ENCODE measurements at places on chromosomes 12 and 14. TPM values are rescaled to one million over a fixed set of nuclear protein-coding genes. Genes with fewer than 3 reads are reported as not detected.

The WBP11 gene
- 21.3 TPM for total RNA-seq

The TCL1A gene
- not detected for total RNA-seq

The TTC9 gene
- total RNA-seq, result 0.88 TPM

The SYNDIG1L gene
- total RNA-seq, result not detected

The KRT6C gene
- not detected for total RNA-seq

The AKAP6 gene
- 25.9 TPM for total RNA-seq

The TRIAP1 gene
- 83.2 TPM for total RNA-seq

The CIDEB gene
- not detected for total RNA-seq

The NAA30 gene
- 15.7 TPM for total RNA-seq

The PROX2 gene
- not detected for total RNA-seq

The NT5DC3 gene
- total RNA-seq, result 3.2 TPM

The PARPBP gene
- 30.0 TPM for total RNA-seq

The CLMN gene
- total RNA-seq, result 3.7 TPM

The NFATC4 gene
- 7.1 TPM for total RNA-seq

The PLEKHG3 gene
- total RNA-seq, result 4.6 TPM

The ALDH1L2 gene
- total RNA-seq, result 9.6 TPM

The BAZ2A gene
- 22.2 TPM for total RNA-seq

The PPP2R3C gene
- 21.2 TPM for total RNA-seq

The FAM222A gene
- 0.68 TPM for total RNA-seq

The KRT72 gene
- not detected for total RNA-seq

The OTX2 gene
- not detected for total RNA-seq

The VEZT gene
- 71.2 TPM for total RNA-seq

The PLEKHD1 gene
- 0.23 TPM for total RNA-seq

The PRB2 gene
- total RNA-seq, result not detected

The ZDHHC22 gene
- not detected for total RNA-seq

The SYT1 gene
- total RNA-seq, result 5.5 TPM

The OAS2 gene
- 40.3 TPM for total RNA-seq

The PMEL gene
- 0.87 TPM for total RNA-seq

The ABCD2 gene
- total RNA-seq, result 0.55 TPM

The SLC25A21 gene
- not detected for total RNA-seq

The NEUROD4 gene
- not detected for total RNA-seq

The GPR65 gene
- total RNA-seq, result not detected

The KLHL28 gene
- 4.5 TPM for total RNA-seq

The A2ML1 gene
- not detected for total RNA-seq

The IL23A gene
- not detected for total RNA-seq

The RERGL gene
- not detected for total RNA-seq

The PIWIL1 gene
- 0.08 TPM for total RNA-seq

The FGD4 gene
- total RNA-seq, result 2.2 TPM

The LDHB gene
- total RNA-seq, result 1,752 TPM

The ERBB3 gene
- 0.31 TPM for total RNA-seq

The FGF6 gene
- not detected for total RNA-seq

The CMA1 gene
- total RNA-seq, result not detected

The PNN gene
- total RNA-seq, result 17.2 TPM

The CAMKK2 gene
- 3.2 TPM for total RNA-seq

The OR4K14 gene
- not detected for total RNA-seq

The RND1 gene
- 0.06 TPM for total RNA-seq

The NGB gene
- total RNA-seq, result not detected

The CHURC1 gene
- 92.5 TPM for total RNA-seq

The TAS2R46 gene
- 0.23 TPM for total RNA-seq

The ABCC9 gene
- total RNA-seq, result 0.06 TPM

The ACSS3 gene
- total RNA-seq, result 9.4 TPM

The KRAS gene
- total RNA-seq, result 11.1 TPM

The TPPP2 gene
- not detected for total RNA-seq

The DCP1B gene
- total RNA-seq, result 25.7 TPM

The GPX2 gene
- not detected for total RNA-seq

The CLEC12A gene
- not detected for total RNA-seq

The CDKN3 gene
- 180 TPM for total RNA-seq

The BDKRB1 gene
- 0.19 TPM for total RNA-seq

The PACS2 gene
- total RNA-seq, result 12.6 TPM
